AG04449 (cell line): ENCODE measurements at places on chromosomes 12 and 14.

DNA sequence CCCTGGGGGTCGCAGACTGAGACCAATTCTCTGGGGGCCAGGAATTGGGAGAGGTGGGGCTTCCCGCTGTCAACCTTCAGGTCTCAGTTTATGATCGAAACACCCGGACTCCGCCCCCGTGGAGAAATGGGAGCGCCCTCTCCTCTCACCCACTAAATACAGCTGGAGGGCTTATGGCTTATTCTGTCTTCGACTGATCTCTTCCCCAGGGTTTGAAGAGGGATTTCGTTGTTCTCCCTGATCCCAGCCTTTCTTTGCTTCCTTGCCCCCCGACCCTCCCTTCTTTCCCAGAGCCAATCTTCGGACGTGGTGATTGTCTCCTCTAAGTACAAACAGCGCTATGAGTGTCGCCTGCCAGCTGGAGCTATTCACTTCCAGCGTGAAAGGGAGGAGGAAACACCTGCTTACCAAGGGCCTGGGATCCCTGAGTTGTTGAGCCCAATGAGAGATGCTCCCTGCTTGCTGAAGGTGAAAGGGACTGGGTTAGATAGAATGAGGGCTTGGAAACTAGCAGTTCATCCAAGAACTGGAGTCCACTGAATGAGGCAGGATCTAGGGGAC is 607 bp downstream of the OS9 start:
- no peak for DNase-seq

- DNase-seq, result no peak
These were observed 79.0 kb downstream of the PITPNM2 start for GRCh38 chr12:123071857-123072256.

DNA sequence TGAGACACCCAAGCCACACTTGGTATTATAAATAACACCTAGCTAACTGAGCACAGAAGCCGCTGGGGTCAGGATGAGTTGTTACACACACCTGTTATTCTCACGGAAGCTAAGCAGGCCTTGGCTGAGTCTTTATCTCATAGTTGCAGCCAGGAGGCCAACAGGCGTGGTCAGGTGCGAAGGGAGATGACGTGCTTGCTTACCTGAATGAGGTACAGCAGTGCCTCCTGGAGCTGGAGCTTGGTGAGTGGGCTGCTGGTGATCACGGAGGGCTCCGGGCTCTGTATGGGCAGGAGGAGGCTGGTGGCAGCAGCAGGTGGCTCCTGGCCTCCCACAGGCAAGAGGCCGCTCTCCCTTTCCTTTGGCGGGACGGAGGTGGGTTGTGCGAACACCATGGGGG is 30.4 kb upstream of the CACNA2D4 start:
- DNase-seq, result no peak

GRCh38 chr14:75059642-75060041 is 4.2 kb downstream of the ACYP1 start:
- no peak for DNase-seq

GRCh38 chr12:109529691-109530640 is 43.3 kb downstream of the MMAB start:
- DNase-seq, result no peak

DNA sequence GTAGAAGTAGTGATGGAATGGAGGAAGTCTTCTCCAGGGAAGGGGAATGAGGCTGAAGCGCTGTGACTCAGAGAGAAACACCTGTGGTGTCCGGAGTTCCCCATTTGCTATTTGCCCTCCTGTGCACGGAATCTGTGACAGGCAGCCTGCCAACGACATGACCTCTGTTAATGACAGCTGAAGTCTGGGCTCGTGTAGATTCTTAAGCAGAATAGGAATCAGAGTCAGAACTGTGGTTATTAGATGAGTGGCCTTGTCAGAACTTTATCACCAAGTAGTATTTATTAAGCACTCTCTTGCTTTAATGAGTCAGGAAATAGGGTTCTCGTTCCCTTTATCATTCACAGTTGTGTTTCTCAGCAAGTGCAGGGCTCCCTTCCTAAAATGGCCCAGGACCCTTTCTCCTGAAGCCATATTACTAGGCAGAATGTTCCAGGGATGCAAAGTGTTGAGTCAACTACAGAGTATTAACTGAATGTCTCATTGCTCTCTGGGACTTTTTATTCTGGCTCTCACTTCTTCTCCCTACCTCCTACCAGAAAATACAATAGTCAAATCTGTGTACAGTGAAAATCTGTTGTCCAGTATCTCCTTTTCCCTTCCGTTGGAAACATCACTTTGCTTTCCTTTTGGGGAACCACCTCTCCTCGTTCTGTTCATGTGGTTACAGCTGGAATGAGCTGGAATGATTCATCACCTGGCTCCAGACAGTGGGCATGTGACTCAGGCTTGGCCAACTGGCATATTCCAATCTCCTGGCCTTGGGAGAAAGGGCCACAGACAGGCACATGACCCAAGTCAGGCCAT is 77.8 kb upstream of the MAX start:
- no peak for DNase-seq

- DNase-seq, result no peak
These were observed 4.5 kb downstream of the CNOT2 start for GRCh38 chr12:70247653-70248199.

GRCh38 chr14:95106971-95107370 is 50.4 kb downstream of the DICER1 start:
- no peak for DNase-seq

DNA sequence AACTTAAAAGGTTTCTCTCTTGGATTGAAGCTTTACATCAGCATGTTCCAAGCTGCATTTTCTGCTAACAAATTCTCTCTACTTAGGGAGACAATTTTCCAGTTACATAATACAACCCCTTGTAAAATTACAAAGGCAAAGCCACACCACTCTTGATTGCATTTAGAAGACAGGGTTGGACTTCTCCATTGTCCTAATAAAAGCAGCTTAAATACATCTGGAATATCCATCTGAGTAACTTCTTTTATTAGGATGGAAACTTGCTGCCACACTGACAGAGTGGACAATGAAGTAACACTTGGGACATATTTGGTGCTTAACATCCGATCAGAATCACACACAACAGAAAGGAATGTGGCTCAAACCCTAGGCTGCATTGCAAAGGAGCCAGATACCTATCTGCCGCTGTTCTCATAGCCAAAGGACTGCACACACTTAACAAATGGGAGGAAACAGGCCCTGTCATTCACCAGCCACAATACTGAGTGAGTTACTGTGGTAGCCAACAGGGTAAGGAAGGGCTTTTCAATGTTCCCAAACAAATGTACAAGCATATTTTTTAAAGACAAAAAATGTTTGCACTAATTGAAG is 157.2 kb downstream of the PAX9 start:
- no peak for DNase-seq

DNA sequence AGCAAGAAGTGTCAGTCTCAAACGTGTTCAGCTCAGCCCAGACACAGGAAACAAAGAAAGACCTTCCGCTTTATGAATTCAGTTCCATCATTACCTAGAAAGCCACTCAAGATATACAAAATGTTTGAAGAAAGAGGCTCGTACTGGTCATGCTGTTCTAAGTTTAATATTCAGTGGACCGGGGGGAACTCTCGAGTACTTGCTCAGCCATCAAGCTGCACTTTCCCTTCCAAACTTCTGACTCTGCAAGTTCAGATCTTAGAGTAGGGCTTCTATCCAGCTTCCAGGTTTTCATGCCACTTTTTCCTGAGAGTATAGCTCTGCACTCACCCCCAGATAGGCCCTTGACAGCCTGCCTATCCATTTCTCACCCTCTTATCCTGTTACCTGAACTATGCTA is 62.8 kb upstream of the OSBPL8 start:
- DNase-seq, result no peak

- DNase-seq, result no peak
These were observed 868.4 kb downstream of the DIO2 start for GRCh38 chr14:79342942-79343341.

DNA sequence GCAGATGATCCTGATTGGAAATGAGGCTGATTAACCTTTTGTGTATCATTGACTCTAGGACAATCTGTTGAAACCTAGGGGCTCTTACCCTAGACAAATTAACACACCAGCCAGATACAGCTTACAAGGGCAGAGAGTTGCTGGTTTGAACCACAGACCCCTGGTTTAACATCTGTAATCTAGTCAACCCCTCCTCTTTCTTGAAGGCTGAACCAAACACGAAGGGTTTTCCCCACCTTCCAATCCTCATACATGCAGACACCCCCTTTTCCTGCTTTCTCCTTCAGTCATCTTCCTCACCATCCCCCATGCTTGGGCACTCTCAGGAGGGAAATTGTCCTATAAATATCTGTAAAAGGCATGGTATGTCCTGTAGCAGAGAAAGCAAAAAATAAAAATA is 126.0 kb upstream of the HIF1A start:
- DNase-seq, result no peak

DNA sequence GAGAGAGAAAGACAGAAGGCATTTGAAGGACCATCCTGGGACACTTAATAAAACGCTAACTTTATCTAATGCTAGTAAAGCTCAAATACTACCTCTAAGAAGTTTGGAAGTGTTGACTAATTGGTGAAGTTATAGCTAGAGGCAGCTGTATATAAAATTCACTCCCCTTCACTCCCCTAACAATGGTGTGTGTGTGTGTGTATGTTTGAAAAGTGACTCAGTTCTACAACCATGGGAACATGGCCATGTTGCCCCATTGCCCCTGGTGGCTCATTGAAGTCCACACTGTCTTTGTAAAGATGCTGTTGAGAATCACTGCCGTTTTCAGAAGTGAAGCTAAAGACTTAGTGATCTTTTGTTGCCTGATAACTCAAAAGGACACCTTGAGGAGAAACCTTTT is 262.4 kb downstream of the NPAS3 start:
- DNase-seq, result no peak

- no peak for DNase-seq
These were observed 1.9 kb upstream of the KRT18 start for GRCh38 chr12:52946797-52947547.

- DNase-seq, result no peak
These were observed 47.3 kb upstream of the BCAT1 start for GRCh38 chr12:24996102-24996797.

- no peak for DNase-seq
These were observed 519 bp downstream of the JAG2 start for GRCh38 chr14:105168093-105168420.

DNA sequence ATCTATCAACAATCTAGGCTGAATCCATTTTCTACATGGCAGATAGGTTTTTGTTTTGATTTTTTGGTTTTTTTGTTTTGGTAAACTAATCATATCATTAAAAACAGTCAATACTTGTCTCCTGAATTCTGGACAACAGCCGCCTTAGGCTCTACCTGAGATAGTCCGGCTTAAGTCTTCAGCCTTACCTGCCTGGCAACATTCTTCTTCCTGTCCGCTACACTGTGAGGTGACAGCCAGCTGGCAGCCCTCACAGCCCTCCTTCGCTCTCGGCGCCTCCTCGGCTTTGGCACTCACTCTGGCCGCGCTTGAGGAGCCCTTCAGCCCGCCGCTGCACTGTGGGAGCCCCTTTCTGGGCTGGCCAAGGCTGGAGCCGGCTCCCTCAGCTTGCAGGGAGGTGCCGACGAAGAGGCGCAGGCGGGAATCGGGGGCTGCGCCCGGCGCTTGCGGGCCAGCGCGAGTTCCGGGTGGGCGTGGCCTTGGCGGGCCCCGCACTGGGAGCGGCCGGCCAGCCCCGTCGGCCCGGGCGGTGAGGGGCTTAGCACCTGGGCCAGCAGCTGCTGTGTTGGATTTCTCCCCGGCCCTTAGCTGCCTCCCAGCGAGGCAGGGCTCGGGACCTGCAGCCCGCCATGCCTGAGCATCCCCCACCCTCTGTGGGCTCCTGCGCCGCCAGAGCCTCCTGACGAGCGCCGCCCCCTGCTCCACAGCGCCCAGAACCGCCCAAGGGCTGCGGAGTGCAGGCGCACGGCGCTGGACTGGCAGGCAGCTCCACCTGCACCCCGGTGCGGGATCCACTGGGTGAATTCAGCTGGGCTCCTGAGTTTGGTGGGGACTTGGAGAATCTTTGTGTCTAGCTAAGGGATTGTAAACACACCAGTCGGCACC is 49.0 kb downstream of the MDGA2 start:
- DNase-seq, result no peak

GRCh38 chr12:97940629-97941028 is 478.0 kb downstream of the RMST start:
- DNase-seq, result no peak

DNA sequence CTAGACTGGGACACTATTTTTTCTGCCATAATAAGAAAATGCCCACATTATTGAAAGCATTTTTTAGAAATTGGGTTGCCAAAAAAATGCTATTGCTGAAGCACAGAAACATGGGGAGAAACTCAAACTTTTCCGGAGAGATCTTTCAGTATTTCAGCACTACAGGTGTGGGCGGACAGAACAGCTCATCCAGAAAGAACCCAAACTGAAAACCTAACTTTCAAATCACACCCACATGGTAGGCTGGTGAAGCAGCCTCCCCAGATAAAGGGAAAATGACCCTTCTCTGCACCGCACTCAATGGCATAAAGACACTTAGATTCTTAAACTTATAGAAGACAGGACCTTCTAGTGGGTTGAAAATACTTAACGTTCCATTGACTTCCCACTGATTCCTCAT is 62.3 kb upstream of the TMPO start:
- no peak for DNase-seq

GRCh38 chr14:64573109-64573508 is 23.3 kb downstream of the PPP1R36 start:
- DNase-seq, result no peak

GRCh38 chr14:33949411-33949893 is 1.4 kb downstream of the EGLN3 start:
- no peak for DNase-seq

DNA sequence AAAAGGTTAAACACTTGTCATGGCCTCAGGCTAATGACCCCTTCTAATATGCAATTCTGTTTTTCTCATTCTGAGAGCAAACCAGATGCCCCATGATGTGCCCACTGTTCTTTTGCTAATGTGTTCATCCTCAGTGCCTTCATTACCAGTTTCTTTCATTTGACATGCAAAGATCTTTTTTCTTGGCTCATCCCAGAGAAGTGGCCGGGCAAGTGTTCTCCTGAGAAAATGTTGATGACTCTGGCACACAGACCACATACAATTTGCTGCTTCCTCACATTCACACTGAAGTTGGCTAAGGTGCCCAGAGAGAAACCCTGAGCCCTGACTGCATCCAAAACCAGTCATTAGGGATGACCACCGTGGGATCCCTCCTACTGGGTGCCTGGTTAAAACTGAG is 833.3 kb downstream of the DIO2 start:
- DNase-seq, result no peak

- DNase-seq, result no peak
These were observed 589 bp downstream of the ATF1 start for GRCh38 chr12:50764286-50765094.

DNA sequence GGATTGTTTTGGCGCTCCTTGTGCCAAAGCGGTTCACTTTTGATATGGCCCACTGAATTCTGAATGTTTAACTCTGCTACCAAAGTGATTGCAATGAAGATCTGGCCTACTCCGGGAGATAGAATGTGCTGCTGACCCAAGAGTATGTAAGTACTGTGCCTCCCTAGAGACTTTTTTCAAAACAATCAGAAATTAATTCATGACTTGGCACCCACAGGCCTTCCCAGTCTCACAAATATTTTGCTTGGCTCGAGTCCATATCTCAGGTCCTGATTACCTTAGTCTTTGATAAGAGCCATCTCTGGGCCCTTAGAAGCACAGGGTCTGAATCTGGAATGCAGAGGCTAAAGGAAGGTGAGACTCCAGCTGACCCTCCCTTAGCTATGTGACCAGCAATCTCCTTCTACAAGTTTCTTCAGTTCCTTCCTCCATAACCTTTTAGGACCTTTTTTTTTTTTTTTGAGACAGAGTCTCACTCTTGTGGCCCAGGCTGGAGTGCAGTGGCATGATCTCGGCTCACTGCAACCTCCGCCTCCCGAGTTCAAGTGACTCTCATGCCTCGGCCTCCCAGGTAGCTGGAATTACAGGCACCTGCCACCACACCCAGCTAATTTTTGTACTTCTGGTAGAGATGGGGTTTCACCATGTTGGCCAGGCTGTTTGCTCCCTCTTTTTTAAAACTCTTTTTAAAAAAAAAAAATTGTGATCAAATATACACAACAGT is 49.5 kb upstream of the METAP2 start:
- DNase-seq, result no peak
